ENCODE measurements at places on chromosomes 7 and 10.
A peak's percentile ranks its signal among the peaks of the same experiment; 100 is the strongest.

DNA sequence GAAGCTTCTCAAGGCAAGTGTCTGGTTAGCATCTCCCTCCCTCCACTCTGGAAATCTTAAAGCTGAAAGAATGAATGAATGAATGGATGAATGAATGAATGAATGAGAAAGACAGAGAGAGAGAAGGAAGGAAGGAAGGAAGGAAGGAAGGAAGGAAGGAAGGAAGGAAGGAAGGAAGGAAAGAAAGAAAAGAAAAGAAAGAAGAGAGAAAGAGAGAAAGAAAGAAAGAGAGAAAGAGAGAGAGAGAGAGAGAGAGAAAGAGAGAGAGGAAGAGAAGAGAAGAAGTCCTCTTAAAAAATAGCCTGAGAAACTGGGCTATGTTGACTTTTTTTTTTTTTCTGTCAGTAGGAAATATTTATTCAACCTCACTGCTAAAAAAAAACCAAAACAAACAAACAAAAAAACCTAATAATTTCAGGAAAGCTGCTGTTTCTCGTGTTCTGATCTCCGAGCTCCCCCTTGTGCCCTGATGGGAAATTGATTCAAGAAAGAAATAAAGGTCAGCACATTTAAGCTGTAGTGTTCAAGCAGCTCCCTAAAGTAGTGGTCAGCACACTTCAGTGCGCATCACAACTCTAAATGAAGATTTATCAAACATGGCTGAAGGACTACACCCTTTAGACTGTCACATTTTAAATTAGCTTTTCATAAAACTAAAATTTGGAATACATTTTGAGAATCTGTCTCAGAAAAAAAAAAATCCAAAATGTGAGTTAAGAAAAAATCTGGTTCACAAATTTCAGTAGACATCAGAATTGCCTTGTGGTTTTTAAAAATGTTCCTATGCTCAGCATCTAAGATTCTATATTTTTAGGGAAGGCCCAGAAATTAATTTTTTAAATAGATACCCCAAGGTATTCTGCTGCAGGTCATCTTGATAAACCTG, 154.3 kb downstream of the ELAPOR2 start:
- DNase-seq: peak; percentile 9

GRCh38 chr7:47875998-47876744, 72.1 kb downstream of the PKD1L1 start:
- DNase-seq: no peak

DNA sequence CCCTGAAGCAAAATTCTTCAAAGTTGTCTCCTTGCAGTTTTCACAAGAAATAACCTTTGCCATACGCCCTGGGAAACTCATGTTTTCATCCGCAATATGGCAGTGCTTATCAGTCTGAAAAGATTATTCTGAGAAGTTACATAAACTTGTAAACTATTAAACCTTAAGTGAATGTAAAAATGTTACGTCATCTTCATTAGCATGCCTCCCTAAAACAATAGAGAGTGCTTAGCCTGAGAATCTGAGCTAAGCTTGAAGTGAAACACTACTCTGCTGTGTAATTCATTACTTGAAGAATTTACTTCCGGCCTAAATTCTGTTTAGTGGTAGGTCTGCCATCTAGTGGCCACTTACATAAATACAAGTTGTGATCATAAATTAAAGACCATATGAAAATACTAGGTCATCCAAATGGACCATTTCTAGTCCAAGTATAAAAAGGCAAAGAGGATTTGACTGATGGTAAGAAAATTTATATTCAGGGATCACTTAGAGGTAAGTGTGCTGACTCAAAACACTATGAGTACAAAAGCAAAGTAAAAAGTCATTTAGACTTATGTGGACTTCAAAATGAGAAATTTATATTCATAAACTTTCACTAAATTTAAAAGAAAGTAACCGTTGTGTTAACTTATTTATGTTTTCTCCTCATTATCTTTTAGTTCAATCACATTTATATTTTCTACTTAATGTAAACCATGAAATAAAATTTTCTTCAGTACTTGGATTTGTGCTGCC, 745.1 kb upstream of the LRRTM3 start:
- no peak for DNase-seq

GRCh38 chr7:127873715-127874636, 157.3 kb downstream of the LRRC4 start:
- no peak for DNase-seq

GRCh38 chr10:4022473-4022872, 237.5 kb upstream of the KLF6 start:
- DNase-seq: no peak

DNA sequence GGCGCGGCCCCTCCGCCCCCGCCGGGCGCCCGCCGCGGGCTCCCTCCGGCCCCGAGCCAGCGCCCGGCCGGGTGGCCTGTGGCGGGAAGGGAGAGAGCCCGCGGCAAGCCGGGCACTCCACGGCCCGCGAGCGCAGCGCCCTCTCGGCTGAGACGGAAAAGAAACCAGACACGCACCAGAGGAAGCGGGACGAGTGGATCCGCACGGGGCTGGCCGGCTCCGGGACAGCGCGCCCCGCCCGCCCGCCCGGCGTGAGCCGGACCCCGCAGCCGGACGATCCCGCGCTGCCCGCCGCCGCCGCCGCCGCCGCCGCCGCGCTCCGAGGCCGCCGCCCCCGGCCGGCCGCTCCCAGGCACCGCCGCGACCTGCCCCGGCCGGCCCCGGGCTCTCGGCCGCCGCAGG, 300 bp downstream of the ARHGAP21 start:
- DNase-seq: peak; percentile 44

- no peak for DNase-seq
Observed at GRCh38 chr7:142131439-142132185, 20.1 kb downstream of the MGAM2 start.

DNA sequence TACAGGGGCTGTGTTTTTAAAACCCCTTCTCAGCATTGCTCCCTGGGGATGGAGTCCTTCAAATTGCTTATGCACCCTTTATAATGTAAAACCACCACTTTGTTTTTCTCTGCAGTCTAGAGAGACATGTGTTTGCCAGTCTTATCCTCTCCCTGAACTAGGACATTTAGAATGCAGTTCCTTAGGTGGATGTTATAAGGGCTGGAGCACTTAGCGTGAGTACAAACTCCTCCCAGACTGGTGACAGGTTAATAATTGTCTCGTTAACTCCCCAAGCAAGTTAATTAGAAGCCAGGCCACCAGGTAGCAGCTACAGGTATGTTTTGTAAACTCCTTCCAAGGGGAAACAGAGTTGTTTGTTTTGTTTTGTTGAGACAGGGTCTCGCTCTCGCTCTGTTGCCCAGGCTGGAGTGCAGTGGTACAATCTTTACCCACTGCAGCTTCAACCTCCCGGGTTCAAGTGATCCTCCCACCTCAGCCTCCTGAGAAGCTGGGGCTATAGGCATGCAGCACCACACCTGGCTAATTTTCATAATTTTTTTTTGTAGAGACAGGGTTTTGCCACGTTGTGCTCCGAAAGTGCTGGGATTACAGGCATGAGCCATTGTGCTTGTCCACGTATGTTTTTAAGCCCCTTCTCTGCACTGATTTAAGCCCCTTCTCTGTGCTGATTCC, 100.2 kb downstream of the FAM107B start:
- no peak for DNase-seq

DNA sequence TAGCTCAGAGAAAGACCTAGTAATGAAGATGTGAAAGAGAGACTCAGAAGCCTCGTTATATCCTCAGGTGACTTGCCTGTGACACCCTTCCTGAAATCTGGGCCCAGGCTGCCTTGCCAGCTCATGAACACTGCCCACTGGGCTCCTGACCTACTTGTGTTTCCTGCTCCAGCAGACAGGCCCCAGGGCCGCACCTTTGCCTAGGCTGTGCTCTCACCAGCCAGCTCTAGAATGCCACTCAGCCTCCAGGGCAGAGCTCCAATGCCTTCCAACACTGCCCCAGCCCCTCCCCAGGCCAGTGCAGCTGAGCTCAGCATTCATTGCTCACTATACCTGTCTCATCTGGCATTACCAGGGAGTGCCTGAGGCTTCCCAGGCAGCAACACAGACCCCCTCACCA, 94.3 kb downstream of the DLG5 start:
- peak; percentile 94 for DNase-seq

GRCh38 chr7:134636008-134636449, 10.6 kb upstream of the BPGM start:
- DNase-seq: no peak

DNA sequence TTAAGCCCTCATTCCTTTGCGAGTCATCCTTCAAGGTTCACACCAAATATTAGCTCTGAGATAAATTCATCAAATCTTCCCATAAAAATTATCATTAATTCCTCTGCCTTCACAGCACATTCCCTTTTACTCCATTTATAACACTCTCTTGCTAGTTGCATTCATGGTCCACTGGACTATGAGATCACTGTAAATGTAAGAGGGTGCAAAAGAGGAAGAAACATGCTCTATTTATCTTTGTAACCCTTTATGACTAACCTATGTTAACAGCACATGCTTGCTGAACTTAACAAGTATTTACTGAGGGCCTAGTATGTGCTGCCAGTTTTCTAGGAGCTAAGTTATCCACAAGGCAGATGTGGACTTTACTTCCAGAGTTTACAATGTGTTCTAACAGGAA, 86.7 kb upstream of the TMEM168 start:
- DNase-seq: no peak

DNA sequence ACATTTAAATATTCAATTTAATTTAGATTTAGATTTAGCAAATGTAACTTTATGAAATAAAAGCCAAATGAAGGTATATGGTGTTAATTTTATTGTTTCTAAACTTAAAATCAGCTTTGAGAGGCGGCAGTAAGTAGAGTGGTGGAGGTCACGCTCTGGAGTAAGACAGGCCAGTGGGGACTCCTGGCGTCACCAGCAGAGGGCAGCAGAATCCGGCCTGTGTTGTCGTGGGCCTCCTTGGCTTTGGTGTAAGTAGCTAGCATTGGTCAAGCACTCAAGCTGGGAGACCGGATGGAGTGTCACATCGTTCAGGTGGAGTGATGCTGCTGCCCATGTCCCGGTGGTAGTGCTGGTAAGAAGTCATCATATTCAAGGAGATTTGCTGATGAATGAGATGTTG, 98.7 kb upstream of the DNAJB6 start:
- DNase-seq: no peak

- DNase-seq: no peak
Observed at GRCh38 chr7:50662996-50663395, 97.8 kb upstream of the DDC start.

- DNase-seq: no peak
Observed at GRCh38 chr7:607938-608337, 88.3 kb upstream of the PDGFA start.

GRCh38 chr7:99024066-99024465, 119.8 kb downstream of the SMURF1 start:
- no peak for DNase-seq

- DNase-seq: no peak
Observed at GRCh38 chr7:157097056-157097329, 41.7 kb upstream of the UBE3C start.

GRCh38 chr10:33335801-33336581, 1.5 kb upstream of the NRP1 start:
- peak; percentile 78 for DNase-seq

GRCh38 chr10:29005988-29006387, 282.9 kb upstream of the LYZL1 start:
- DNase-seq: no peak

DNA sequence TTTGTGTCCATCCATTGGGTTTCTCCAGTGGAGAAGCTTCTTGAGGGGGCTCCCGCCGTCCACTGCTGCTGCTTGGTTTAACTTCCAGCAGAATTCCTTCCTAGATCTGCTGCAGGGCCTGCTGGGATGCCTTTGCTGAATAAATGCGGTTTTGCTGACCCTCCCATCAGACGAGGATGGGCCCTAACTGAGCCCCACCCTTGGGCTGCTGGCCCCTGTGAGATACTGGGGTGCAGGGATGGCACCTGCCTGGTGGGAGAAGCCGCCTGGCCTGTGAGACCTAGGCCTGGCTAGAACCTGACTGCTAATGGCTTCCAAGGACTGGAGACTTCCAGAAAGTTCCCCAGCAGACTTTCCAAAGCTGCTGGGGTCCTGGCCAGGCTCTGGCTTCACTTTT, 43.8 kb downstream of the ZNF467 start:
- no peak for DNase-seq

DNA sequence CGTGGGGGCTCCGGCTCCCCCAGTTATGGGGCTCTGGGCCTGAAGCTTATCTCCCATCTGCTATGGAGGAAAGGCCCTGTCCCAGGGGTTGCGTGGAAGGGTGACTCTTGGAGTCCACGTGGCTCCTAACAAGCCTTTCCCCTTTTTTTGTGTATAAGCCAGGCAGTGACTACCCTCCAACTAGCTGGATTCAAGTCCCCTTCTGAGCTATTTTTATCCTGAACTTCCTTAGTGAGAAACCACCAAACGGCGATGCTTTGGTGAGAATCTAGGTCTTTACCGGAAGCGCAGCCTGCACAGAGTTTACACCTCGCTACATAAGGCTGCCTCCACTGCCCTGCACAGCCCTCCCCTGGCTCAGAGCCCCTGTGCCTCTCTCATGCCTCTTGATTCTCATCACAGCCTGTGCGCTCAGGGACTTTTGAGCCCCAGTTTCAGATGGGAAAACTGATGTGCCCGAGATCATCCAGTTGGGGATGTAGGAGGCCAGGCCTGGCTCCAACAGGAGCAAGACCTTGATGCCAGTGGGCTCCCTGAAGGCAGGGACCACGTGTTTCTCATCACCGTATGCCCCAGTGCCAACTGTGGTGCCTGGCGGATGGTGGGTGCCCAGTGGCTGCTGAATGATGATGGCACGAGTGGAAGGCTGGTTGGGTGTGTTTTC, 102.3 kb upstream of the PPIF start:
- no peak for DNase-seq

DNA sequence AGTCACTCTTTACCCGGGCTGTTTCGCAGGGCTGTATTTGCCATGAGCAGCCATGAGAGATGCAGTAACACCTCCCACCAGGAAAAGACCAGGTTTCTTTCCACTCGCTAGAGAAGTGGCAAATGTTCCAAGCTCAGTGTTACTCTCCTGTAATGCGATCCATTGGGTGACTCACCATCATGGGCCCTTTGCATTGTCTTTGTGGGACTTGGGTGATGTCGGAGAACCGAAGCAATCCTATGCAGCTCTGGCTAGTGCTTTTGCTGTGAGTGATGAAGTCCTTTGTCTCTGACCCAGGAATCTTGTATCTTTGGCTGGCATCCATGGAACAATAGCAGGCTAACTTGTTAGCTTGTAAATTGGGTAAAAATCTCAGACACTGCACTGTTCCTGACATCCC, 40.0 kb downstream of the GHRHR start:
- no peak for DNase-seq

DNA sequence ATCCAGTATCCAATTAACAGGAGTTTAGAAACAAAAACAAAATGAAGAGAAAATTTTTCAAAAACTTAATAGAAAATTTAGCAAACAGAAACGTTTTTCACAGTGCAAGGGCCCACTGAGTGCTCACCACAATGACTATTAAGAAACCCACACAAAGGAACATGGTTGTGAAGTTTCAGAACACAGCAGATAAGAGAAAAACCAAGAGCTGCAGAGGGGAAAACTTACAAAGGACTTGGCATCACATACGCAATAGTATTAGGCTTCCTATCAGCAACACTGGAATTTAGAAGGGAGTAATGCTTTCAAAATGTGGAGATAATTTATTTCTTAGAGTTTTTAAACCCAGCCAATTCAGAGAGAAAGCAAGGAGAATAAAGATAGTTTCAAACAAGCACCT, 1.7 kb upstream of the C7orf25 start:
- DNase-seq: no peak
